ENCODE measurements at places on chromosomes 6 and 20. TPM values are rescaled to one million over a fixed set of nuclear protein-coding genes. Genes with fewer than 3 reads are reported as not detected.

- no peak for DNase-seq
Observed at GRCh38 chr20:22568872-22569344, 15.5 kb downstream of the FOXA2 start.

DNA sequence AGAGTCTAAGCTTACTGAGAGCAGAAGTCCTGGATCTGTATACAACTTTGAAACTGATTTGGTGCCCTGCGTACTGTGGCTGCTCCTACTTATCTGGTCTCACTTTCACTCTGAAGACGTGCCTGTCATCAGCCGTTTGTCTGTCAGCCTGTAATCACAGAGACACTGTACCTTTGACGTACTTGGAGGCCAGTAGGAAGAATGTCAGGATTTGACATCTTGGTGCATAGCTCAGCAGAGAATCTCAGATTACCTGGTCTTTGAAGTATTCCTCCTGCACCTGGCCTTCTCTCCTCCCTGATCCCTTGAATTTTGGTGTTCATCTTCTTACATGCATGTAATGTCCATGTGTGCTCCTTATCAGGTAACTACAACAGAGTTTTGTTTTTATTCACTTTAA lies 37.7 kb downstream of the DSE start:
- no peak for DNase-seq

DNA sequence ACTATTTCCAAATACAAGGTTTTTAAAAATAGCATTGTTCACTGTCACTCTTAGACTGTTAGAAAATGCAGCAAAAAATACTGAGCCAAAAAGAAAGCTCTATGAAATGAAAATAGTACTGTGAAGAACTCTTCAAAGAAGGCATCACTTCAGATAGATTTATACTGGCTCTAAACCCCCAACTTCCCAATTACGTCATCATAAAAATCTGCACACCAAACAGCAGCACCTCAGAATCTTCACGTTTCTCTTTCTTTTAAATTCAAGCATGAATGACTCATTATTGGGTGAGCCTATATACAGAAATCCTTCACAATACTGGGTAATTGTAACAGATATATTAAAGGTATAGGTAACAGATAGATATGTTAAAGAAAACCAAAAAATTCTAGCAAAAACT lies 208.4 kb upstream of the HTR1E start:
- DNase-seq, result no peak

DNA sequence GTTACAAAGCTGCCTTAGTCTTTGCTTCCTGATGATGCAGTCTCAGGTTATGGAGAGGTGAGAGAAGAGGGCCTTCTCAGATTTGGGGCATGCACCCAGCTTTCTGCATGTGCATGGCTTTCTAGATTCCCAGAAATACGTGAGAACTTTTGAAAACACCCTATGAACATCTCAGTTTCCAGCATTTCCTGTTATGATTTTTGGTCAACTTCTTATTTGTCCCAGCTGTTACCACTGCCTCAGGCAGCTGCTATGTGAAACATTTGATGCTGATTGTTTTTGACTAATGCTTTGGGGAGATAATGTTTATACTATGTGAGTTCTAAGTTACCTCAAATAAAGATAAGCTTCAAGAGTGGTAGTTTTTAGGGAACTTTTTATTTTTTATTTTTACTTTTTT lies 9.5 kb upstream of the SNAP25 start:
- no peak for DNase-seq

The HCRTR2 gene
- total RNA-seq, result not detected

DNA sequence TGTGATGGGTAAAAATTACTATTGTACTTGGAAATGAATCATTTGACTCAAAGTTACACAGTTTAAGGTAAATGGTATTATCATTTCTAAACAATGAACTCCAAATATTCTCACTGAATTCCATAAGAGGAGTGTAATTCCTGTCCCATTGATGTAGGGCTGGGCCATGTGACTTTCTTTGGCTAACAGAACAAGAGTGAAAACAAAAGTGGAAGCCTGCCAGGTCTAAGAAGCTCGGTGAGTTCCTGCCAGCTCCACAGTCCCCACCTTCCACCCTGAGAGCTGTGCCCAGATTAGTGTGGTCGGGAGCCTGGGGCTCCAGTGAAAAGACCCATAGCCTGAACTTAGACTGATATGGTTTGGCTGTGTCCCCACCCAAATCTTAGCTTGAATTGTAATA lies 24.6 kb downstream of the TBXT start:
- peak; percentile 41 for DNase-seq

- DNase-seq, result no peak
Observed at GRCh38 chr6:2978923-2979322, 7.6 kb upstream of the SERPINB6 start.

GRCh38 chr6:104653781-104654180 lies 205.9 kb downstream of the HACE1 start:
- no peak for DNase-seq

The FAM162B gene
- not detected for total RNA-seq

DNA sequence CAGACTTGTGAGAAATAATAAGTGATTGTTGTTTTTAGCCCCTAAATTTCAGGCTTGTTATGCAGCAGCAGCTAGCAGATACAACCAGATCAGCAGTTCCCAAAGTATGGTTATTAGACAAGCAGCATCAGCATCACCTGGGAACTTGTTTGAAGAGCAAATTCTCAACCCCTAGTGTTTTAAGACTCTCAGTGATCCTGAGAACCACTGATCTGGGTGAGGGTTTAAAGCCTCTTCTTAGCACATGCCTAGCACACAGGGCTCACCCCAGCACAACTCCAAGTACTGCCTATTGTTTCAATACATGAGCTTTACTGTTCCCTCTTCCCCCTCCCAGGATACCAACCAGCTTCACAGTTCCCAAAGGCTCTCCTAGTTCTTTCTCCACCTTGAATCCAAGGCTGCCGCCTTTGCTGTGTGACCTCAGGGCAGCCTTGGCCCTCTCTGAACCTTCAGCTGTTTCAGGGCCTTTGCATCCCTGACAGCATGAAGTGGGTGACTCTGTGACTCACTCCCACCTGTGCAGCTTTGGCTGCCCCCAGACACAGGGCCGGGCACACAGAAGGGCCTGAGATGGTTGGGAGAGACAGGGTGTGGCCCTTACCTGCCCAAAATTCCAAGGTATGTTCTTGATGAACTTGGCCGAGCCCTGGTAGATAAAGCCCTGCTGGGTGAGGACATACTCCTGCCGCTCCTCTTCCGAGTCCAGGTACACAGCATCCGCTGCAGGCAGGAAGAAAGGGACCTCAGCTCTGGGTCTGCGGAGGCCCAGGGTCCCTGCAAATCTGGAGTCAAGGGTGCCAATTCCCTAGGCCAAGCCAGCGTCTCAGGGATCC lies 14.5 kb downstream of the TGM2 start:
- no peak for DNase-seq

DNA sequence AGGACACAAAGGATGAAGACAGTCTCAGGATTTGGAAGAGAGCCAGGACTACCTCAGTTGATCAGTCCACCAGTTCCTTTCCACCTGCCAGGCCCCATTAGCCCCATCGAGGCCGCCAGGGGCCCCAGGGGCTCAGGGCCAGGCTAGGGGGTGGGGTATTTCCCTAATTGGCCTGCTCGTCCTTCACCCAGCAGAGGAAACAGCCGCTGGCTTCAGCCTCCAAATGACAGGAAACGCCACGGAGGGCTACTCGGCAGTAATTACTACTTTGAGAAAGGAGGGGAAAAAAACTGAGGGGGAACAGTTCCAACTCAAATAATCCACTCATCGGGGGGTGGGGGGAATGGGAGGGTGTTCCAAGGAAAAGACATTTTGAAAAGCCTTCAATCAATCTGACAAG lies 42.7 kb downstream of the MAFB start:
- no peak for DNase-seq

GRCh38 chr20:11301699-11302098 lies 616.0 kb upstream of the BTBD3 start:
- DNase-seq, result no peak
